ENCODE measurements at places on chromosomes 16 and 17.

- DNase-seq = no peak
Observed at GRCh38 chr16:58128711-58129096, 477 bp downstream of the CFAP20 start.

- DNase-seq = no peak
Observed at GRCh38 chr17:15311996-15312395, 29.4 kb downstream of the TEKT3 start.

DNA sequence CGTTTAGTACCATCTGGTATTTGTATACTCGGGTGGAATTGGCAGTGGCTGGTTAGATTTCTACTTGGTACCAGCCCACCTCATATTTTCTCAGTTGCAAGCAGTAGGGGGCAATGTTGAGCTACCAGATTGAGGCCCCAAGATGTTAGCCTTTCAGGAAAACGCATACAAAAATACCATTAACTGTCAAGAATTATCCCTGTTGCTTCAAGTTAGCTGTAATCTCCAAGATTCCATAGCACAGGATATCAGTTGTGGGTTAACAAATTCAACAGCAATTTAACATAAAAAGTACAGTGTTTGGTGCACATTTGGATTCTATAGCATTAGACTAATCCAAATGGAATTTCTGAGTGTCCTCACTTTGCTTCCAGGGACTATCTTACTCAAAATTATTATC is 188.2 kb downstream of the FTO start:
- no peak for DNase-seq

DNA sequence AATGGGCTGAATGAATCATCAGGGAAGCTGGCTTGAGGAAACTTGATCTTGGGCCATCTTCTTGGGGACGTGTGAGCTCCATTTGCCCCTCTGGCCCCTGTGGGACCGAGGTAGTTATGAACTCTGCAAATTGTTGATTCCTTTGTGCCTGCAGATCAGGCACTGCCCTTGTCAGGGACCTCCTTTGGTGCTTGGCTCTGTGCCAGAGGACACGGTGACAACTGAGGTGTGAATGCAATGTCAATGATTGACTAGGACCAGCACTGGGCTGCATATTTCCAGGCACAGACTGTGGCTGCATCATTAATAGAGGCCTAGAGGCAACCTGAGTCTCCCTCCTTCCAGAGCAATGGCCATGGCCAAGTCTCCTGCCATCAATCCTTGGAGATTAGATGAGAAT is 23.8 kb downstream of the PDILT start:
- no peak for DNase-seq

- DNase-seq = peak; percentile 93
Observed at GRCh38 chr17:72165192-72165866, 44.5 kb downstream of the SOX9 start.

- no peak for DNase-seq
Observed at GRCh38 chr17:56891751-56892150, 22.1 kb downstream of the TRIM25 start.

- peak; percentile 94 for DNase-seq
Observed at GRCh38 chr17:7294614-7295153, at the start of gene YBX2. TSS of gene YBX2 (minus strand) at chr17:7294639. CDS start at chr17:7294500, 139 bp downstream.

DNA sequence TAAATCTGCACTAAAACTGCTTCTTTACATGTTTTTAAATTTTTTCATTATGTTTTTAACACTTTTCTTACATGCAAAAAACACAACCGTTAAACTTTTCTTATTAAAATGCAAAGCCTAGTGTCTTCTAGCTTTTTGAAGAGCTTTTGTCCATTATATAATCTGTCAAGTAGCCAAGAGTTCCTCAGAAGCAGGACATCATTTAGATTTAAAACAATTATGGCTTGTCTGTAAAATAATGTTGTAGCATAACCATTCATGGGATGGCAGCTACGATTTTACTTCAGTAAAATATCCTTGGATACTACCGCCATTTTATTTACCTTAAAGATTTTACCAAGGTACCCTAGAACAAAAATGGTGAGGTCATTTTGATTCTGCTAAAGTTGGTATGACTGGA is 2.8 kb downstream of the OMG start:
- DNase-seq = no peak

DNA sequence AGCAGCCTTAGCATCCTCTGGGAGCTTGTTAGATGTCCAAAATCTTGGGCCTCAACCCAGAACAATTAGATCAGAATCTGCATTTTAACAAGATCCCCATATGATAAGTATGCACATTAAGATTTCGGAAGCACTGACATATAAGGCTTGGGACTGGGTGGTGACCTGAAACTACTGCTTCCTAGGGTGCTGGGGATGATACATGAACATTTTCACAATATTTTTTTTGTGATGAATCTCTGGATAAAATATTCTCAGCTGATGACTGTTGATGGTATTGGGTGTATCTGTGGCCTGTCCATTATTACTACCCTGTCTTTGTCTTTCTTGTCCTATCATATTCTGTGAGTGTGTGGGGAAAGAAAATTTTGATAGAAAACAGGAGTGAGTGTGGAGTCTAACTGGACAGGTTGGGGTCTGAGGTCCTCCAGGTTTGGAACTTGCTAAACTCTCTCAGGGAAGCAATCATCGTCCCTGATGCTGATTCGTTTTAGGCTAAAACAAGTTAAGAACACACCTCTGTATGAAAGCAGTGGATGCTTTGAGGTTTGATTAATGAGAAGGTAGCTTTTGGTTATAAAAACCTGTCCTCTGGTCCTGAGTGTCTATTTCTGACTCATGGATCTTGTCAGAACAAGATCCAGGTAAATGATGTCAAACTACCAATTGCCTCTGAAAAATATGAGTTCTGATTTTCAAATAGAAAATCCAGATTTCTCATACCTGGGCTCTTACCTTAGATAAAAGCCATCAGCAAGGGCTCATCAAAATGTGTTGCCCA is 23.2 kb downstream of the KRT23 start:
- DNase-seq = no peak

- DNase-seq = no peak
Observed at GRCh38 chr17:6162216-6162615, 92.0 kb downstream of the WSCD1 start.

DNA sequence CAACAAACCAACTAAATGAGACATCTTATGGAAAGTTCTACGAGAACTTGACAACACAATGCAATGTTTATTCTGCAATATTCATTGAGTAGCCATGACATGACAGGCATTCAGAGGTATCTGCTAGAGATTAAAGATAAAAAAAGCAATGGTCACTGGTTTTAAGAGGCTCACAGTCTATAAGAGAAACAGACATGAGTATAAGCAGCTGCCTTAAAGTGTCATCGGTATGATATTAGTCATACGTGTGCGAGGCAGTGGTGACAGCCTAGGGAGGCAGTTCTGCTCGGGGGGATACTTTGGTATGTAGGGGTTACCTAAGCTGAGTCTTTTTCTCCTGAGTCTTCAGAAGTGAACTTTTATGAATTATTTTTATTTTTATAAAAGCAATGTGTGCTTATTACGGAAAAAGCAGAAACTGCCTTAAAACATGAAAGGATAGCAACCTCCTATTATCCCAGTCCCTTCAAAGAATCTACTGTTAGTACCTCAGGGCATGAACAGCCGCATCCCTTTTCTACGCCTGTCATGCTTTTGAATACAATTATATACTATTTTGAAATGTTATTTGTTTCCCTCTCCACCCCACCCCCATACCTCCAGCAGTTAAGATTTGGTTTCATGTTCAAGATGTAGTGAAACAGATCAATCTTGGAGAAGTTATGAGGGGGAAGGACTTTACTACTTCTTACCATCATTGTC is 7.7 kb downstream of the ST6GALNAC1 start:
- DNase-seq = no peak

DNA sequence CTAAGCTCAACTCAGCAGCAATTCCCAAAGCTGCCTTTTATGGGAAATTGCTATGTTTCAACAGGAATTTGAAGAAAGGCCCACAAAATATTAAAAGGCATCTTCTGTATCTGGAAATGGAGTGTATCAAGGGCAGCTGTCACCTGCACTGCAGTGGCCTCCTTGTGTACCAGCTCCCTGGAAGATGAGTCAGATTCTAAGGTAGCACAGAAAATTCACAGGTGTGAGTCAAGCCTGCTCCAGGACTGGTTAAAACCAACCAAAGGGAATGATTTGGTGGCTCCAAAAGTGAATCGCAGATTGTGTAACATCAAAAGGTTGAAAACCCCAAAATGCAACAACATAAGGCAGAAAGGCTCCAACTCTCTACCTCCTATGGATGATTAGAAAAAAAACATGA is 296.4 kb downstream of the GRIN2A start:
- no peak for DNase-seq

DNA sequence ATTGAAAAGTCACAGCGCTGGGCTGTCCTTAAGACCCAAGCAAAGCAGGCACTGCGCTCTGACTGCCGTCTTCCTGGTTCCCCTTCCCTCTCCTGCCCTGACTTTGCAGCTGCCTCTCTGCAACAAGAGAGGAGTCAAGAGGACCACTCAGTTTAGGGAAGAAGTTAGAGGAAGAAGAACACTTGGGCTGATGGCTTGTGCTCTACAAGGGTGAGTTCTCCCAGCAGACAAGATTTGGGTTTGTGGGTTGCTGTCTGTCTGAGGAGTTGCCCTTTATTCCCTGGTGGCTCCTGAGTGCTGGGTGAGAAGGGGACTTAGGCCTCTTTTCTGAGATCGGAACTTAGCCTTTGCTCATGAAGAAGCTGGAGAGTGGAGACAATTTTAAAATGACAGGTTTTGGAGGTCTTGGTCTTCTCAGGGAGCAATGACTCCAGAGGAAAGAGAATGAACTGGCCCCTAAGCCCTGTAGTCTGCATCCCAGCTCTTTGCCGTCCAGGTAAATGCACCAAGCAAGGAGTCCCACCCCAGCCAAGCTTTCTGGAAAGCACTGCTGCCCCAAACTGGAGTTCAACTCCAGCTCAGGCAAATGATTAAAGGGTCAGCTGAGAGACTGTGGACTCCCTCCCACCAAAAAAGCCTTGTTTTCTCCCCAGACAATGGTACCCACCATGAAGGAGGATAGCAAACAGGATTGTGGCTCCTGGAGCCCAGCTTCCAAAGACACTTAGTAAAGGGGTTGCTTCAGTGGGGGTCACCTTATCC is 2.7 kb upstream of the HOXB9 start:
- DNase-seq = no peak

- DNase-seq = no peak
Observed at GRCh38 chr17:43831633-43832032, 1.3 kb downstream of the MPP3 start.

DNA sequence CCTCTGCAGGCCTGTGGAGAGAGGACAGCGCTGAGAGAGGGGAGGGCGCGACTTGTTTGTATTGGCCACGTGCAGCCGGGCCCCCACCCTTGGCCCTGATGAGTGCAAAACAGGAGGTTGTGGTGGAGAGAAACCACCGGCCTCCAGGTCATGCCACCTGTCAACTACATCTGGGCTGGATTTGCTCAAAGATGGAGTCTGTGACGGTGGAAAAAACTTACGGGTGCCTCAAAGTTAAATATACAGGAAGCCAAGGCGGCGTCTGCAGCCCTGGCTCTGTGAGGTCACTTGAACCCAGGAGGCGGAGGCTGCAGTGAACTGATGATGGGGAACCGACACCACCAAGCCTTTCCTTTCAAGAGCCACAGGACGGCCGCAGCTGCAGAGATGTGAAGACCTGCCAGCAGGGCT is 15.7 kb downstream of the C16orf74 start:
- no peak for DNase-seq

DNA sequence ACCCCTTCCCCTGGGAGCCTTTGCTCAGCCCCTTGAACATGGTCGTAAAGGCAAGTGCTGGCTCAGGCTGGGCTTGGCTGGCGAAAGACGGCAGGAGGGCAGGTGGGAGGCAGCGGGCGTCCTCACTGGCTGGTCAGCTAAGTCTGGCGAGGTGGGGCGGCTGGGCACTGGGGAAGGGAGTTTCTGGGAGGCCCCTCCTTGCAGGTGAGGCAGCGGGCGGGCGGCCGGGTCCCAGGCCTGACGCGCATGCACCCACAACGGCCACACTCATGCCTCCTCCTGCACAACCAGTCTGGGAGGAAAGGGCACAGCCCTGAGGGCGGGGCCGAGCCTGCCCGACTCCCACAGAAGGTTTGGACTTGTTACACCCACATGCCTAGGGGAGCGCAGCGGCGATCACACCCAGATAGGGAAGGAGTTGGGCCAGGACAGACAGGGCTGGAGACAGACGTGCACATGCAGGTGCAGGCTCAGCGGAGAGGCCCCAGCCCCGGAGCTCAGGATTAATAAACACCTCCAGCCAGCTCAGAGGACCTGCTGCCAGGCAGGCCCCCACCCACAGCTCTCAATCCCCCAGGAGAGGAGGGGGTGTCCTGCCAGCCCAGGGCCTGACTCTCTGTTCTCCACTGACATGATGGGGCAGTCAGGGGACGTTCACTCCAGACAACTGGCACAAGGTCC is at the start of gene EVPL:
TSS of gene EVPL (minus strand) at position 148 of the 681 bp plus-strand sequence. CDS start at position 40, 108 bp downstream.
- DNase-seq = no peak

DNA sequence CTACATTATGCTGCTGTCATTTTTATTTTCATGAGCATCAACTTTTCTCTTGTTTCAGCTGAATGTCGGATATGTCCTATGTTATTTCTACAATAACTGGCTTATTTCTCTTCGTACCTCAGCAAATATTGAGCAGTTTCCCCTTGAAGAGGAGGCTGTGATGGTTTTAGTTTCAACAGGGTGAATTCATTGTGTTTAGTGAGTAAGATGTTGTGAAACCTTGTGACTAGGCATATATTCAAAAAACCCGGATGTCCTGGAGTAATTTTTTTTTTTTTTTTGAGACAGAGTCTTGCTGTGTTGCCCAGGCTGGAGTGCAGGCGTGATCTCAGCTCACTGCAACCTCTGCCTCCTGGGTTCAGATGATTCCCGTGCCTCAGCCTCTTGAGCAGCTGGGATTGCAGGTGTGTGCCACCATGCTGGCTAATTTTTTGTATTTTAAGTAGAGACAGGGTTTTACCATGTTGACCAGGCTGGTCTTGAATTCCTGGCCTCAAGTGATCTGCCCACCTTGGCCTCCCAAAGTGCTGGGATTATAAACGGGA is 11.1 kb downstream of the CPD start:
- DNase-seq = no peak

DNA sequence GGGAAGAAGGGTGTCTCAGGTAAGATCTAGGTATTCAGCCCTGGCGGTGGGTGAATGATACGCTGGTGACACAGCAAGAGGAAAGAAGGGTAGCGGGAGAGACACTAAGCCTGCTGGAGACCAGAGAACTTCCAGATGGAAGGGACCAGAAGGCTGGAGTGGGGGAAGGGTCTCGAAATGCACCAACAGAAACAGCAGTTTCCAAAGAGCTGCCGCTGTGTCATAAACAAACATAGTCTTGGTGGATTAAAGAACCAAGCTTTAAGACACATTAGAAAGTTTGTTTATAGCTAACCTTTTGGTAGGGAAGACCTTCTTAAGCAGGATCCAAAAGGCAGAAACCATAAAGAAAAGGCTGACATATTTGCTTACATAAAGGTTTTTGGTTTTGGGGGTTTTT is 20.9 kb downstream of the TRPV3 start:
- no peak for DNase-seq

DNA sequence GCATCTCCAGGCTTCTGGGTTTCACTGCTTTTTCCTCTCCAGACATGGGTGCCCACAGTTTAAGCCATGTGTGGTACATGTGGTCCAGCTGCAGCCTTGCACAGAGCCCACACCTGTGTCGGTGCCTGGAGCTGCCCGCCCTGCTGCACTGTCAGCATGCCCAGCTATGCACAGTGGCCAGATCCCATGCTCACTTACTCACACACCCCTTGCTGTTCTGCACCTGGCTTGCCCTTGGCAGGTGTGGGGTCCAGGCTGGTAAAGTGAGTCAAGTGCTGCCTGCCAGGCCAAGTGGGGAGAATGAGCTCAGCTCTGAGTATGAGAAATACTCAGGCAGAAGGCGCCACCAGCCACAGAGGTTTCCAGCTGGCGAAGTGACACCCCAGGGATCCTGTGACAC is 739.9 kb downstream of the CDH11 start:
- DNase-seq = no peak
